ENCODE measurements at places on chromosomes 16 and 17.

DNA sequence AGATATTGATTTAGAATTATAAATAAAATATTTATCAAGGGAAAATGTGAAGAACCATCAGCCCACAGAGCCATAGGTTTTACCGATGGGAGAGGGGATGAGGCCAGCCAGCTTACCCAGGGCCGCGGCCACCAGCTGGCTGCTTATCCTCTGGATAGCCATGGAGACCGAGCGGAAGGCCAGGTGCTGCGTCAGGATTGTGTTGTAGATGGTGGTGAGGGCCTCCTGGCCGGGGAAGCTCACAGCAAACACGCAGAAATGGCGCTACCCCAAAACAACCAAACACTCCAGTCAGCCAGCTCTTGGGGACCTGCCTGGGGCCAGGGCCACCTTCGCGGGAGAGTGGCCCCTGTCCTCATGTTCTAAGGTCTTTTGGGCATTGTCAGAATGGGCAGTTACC, 97.8 kb downstream of the DNAH17 start:
- DNase-seq = no peak

GRCh38 chr17:1273492-1274244, 3.4 kb downstream of the BHLHA9 start:
- DNase-seq = no peak

DNA sequence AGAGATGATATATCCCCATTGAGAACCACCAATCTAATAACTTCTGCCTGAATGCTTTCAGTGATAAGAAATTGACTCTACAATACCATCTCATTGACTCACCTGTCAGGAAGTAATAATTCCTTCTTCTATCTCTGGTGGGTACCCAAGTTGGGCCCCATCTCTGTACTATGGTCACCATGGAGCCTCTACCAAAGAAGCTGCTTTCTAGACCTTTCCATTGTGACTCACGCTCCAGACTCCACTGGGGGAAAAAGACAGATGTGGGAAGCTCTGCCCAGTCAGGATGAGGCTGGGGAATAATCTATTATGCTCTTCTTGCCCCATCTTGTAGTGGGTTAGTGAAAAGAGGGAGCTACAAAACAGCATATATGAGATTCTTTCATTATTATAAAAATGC, 100.4 kb downstream of the COPRS start:
- DNase-seq = no peak

DNA sequence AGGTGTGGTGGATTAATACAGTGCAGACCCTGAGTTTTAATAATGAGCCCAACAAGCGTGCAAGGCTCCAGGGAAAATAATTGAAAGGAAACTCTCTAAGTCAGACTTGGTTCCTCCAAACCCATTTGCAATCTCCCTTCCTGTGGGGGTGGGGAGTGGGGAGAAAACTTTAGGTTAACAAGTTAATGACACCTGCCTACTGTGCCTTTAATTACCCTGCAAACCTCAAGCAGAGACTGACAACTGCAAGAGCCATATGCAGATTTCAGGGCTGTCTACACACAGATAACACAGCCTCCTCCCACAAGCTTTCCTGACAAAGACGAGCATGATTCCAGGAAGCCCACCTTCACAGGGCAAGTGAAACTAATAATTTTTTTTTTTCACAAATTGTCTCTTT, 359.3 kb downstream of the HS3ST4 start:
- no peak for DNase-seq

DNA sequence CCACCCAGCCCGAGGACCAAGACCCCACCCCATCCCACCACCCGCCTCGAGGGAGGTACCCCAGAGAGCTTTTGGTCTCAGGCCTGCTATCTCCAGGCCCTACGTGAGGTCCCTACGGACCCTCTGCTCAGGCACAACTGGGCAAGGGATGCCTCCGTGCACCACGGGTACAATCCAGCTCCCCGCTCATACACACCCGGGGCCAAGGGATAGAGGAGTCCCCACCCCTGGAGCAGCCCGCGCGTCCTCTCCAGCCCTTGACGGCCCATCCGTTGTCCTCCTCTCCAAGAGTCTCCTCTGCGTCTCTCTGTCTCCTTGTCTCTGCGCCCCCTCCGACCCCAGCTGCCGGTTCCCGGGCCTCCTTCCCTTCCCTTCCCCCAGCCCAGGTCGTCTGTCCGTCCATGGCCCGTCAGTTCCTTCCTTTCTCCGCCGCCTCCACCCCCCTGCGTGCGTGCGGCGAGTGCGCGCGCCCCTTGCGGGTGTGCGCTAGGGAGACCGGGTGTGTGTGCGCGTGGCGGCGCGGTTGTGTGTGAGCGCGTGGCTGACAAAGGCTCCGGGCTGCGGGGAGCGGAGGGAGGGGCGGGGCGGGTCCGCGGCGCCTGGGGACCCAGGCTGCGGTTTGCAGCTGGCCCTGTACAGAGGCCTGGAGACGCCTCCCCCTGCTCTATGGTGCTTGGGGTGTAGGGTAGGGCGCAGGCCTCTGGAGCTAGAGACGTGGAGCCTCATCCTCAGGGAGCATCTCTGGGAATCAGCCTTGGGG, 930 bp downstream of the SPNS2 start:
- no peak for DNase-seq

DNA sequence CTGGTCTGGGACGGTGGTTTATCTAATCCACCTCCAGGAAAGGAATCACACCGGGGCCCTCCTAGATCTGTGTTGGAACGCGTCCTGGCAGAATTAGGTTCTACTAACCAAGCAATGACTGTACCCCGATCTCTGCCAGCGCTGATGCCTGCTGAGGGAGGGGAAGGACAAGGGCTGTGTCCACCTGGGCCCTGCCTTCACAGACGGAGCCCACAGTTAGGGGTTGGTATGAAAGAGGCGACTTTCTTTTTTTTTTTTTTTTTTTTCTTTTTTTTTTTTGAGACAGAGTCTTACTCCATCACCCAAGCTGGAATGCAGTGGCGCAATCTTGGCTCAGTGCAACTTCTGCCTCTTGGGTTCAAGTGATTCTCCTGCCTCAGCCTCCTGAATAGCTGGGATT, 9.9 kb upstream of the KRT19 start:
- peak; percentile 71 for DNase-seq

DNA sequence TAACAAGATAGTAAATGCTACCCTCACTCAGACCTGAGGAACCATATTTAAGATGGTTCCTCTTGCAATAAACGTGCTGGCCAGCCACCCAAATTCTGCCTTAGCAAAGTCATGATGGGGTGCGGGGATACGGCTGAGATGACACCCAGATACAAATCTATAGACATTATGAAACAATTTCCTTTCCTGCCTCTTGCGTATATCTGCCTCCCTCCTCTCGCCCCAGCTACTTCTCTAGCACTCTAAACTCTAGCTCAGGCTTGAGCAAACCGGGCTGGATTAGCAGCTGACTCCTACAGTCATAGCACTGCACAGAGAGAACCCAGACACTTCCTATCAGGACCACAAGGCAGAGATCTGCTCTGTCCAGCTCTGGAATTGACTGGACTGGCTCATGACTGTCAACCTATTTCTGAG, 22.3 kb downstream of the CD300LF start:
- no peak for DNase-seq

GRCh38 chr17:17425591-17425990, 51.2 kb upstream of the MED9 start:
- DNase-seq = no peak

GRCh38 chr16:68520649-68521086, 18.4 kb upstream of the ZFP90 start:
- DNase-seq = peak; percentile 93
